ENCODE measurements at places on chromosomes 11 and 22. TPM values are rescaled to one million over a fixed set of nuclear protein-coding genes. Genes with fewer than 3 reads are reported as not detected.

The CD3D gene
- total RNA-seq = not detected

The GTSE1 gene
- 40.6 TPM for total RNA-seq

The OR56A1 gene
- 0.09 TPM for total RNA-seq

The RAPSN gene
- total RNA-seq = 0.34 TPM

The RAB3IL1 gene
- total RNA-seq = 6.8 TPM

The RELT gene
- 5.3 TPM for total RNA-seq

The RTN4RL2 gene
- total RNA-seq = 23.7 TPM

The DRD4 gene
- 3.4 TPM for total RNA-seq

The SYCE3 gene
- total RNA-seq = not detected

The CSNK2A3 gene
- 0.69 TPM for total RNA-seq

The BIRC3 gene
- 0.15 TPM for total RNA-seq

The TEX54 gene
- total RNA-seq = 1.2 TPM

The EHF gene
- total RNA-seq = not detected

The TTC12 gene
- 7.4 TPM for total RNA-seq

The GRM5 gene
- 0.43 TPM for total RNA-seq

The TSSC4 gene
- 44.3 TPM for total RNA-seq

The LMO2 gene
- total RNA-seq = 2.0 TPM

The PIK3C2A gene
- total RNA-seq = 117 TPM

Measured in H1 (cell line).